ENCODE measurements at places on chromosomes 4 and X.

DNA sequence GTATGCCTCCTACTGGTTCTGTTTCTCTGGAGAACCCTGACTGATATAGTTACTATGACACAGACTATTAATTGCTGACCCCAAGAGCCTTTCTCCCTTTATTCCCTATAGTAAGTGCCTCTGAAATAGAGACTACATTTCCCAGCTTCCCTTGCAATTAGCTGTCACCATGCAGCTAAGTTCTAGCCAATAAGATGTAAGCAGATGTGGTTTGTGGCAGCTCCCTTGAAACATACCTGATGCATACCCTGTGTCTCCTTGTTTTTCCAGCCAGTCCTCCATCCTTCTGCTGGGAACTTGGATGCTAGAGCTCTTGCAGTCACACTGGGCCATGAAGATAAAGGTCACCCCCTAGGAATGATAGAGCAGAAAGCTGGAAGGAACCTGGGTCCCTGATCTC lies 9.7 kb upstream of the TMEM165 start:
- peak; percentile 52 for DNase-seq

GRCh38 chrX:2732649-2733048 lies 19.2 kb upstream of the XG start:
- DNase-seq = no peak

DNA sequence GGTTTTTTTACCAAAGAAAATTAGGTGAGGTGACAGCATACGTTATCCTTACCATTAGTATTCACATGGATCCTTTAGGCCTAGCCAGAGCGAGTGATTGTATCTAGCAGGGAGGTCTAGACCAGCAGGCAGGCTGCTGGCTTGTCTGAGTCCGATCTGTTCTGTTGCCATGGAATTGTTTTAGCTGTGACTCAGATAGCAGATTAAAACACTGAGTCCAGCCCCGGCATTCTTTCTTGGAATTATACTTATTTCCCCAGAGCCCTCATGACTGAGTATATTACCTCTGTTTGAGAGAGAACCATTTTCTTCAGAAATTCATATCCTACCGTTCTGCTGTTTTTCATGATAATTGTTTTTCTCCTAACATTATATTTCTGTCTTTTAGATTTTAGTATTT lies 37.4 kb downstream of the OCRL start:
- DNase-seq = peak; percentile 48

DNA sequence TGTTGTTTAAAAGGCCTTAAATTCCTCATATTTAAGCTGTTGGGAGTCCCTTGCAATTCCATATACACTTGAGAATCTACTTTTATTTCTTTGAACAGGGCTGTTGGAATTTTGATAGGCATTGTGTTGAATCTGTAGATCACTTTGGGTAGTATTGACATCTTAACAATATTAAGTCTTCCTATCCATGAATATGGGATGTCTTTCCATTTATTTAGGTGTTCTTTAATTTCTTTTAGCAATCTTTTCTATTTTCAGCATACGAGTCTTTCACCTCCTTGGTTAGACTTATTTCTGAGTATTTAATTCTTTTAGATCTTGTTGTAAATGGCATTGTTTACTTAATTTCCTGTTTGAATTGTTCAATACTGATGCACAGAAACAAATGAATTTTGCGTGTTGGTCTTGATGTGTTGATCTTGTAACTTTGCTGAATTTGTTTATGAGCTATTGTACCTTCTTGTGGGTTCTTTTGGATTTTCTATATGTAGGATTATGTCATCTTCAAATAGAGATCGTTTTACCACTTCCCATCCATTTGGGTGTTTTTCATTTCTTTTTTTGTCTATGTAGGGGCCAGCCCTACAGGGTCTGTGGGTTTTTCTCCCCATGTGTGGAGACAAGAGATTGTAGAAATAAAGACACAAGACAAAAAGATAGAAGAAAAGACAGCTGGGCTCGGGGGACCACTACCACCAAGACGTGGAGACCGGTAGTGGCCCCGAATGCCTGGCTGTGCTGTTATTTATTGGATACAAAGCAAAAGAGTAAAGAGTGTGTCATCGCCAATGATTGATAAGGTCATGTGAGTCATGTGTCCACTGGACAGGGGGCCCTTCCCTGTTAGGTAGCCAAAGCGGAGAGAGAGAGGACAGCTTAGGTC lies 18.2 kb upstream of the CTBP1 start:
- DNase-seq = no peak

- peak; percentile 71 for DNase-seq
Observed at GRCh38 chr4:84503495-84504437, 4.7 kb upstream of the NKX6-1 start.

DNA sequence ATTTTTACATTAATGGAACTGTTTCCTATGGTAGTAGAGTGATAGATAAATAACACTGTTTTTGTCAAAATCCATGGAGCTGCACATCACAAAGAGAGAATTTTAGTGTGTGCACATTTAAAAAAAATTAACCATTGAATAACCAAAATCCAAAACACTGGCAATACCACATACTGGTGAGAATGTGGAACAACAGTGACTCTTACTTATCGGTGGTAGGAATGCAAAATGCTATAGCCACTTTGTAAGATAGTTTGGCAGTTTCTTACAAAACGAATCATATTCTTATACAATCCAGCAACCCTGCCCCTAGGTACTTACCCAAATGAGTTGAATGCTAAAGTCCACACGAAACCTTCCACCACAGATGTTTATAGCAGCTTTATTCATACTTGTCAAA lies 229.6 kb upstream of the GPR101 start:
- no peak for DNase-seq

- no peak for DNase-seq
Observed at GRCh38 chr4:143023239-143023918, 161.3 kb upstream of the USP38 start.
